Ureter (tissue), 1 donor: ENCODE measurements at places on chromosomes 1 and 21.
A peak's percentile ranks its signal among the peaks of the same experiment; 100 is the strongest.

GRCh38 chr1:41728403-41729202 is 190.1 kb downstream of the HIVEP3 start:
- DNase-seq = no peak

DNA sequence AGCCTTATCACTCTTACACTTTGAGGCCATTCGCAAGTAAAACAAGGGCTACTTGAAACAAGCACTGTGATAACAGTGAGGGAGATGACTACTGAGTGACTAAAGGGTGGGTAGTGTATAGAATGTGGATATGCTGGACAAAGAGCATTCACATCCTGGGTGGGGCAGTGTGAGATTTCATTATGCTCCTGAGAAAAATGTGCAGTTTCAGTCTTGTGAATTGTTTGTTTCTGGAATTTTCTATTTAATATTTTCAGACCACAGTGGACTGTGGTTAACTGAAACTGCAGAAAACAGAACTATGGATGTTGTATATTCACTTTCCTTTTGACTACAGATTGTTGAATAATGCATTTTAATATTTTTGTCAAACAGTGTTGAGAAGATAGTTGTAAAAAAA is 25.1 kb upstream of the B3GALT2 start:
- no peak for DNase-seq

GRCh38 chr21:33864150-33864549 is 51.5 kb downstream of the ATP5PO start:
- DNase-seq = no peak

DNA sequence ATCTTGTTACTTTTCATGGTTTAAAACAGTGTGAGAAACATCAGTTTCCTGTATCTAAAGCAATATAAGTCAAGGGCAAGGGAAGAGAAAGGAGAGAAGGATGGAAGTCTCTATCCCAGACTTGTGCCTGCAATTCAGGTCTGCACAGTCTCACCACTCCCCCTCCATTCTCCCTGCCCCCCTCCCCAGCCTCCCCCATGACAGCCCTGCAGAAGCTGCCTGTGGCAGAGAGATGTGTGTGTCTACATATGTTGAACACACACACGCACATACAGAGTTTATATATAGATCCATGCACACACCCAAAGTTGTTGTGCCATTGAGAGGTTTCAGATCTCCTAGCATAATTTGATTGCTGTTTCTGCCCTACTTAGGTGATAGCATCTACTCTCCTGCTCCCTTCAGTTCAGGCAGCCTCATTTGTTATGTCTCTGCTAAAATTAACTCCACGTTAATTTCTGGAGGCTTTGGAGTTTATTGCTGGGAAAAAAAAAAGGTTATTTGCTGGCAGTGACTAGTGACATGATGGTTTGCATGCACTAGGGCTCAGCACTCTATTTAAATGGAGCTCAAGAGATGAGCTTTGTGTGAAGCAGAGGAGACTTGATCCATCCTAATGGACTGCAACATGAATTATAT is 124.9 kb upstream of the SMYD2 start:
- DNase-seq = no peak

DNA sequence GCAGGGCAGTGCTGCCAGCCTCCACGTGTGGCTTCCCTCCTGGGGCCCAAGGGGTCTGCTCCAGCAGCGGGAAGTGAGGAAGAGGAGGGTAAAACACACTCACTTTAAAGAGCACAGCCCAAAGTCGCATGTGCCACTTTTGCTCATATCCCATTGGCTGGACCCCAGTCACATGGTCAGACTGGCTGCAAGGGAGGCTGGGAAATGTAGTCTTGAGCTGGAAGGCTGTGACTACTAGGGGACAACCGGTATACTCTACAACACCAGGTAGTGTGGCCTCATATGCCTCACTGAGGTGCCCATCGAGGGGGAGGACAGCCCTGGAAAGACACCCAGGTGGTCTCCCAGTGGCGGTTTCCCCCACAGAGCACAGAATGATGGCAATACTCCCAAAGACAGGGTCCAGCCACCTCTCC is 45.2 kb downstream of the CAMK2N1 start:
- no peak for DNase-seq

DNA sequence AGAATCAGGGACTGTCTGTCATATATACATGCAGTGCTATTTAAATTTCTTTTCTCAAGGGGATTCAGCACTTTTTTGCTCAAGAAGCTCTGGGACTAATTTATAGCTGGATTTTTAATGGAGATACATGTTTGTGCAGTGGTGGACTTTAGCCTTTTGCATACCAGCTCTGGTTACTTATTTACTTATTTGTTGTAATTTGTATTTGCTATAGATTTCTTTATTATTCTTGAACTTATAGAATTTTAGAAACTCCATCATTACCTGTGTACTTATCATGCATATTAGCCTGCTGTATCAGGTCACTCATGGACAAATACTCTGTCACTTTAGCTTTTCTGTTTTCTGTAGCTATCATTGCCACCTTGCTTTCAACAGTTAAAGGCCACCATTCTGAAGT is 1296.9 kb upstream of the TMPRSS15 start:
- DNase-seq = no peak

DNA sequence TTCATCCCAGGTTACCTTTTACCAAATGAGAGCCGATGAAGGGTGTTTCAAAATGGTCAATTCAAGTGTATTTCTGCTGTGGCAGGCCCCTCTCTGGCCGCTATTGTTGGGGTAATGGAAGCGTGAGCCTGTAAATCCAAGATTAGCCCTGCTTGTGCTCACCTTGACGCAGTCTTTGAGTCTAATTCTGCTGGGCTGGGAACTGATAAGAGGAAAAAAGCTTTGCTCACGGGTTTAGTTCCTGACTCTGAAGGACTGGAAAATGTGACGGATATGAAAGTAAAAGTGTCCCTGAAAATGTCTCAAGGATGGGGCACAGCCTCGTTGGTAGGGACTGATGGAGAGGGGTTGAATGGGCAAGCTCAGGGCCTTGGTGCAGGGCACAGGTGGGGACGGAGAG is 125.9 kb upstream of the GALNT2 start:
- no peak for DNase-seq

- DNase-seq = no peak
Measured at GRCh38 chr1:25619101-25619890, 2.7 kb downstream of the MAN1C1 start.

GRCh38 chr1:67053535-67053784 is 488 bp downstream of the SLC35D1 start:
- DNase-seq = peak; percentile 64

DNA sequence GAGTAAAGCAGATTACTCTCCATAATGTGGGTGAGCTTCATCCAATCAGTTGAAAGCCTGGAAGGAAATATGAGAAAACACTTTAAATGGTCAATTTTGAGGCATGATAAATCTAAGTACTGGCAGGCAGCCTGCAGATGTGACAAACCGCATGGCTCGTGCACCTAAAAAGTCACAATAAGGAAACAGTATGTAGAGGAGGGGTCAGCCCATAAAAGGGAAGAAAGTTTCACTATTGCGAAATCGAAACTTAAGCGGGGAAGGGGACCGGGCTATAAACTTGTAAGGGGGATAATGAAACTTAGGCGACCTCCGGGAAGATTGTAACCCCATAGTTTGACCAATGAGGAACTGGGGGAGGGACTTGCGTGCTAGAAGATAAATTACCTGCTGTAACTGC is 109.8 kb downstream of the PLPPR4 start:
- no peak for DNase-seq

- DNase-seq = no peak
Measured at GRCh38 chr1:62406576-62406975, 30.3 kb upstream of the USP1 start.

GRCh38 chr1:208036918-208037766 is 126.2 kb upstream of the CD34 start:
- DNase-seq = no peak

DNA sequence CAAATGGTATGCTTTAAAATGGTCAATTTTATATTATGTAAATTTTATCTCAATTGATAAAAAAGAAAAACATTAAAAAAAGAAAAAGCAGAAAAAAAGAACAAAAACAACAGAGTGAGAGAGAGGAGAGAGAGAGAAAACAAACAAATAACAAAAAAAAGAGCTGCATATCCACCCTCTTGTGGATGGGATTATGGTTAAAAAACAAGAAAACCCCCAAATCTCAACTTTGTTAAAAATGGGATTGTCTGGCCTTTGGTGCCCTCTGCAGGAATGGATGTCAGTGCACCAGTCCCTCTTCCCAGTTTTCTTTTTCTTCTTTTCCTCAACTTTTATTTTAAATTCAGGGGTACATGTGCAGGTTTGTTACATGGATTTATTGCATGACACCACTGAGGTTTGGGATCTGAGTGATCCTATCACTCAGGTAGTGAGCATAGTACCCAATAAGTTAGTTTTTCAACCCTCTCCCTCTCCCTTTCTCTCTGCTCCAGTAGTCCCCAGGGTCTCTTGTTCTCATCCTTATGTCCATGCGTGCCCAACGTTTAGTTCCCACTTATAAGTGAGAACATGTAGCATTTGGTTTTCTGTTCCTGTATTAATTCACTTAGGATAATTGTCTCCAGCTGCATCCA is 28.1 kb downstream of the RNF187 start:
- peak; percentile 39 for DNase-seq

- DNase-seq = no peak
Measured at GRCh38 chr1:102107441-102107840, 110.7 kb upstream of the OLFM3 start.

- DNase-seq = no peak
Measured at GRCh38 chr21:29741761-29742160, 198.0 kb downstream of the GRIK1 start.

GRCh38 chr1:76471536-76471935 is 395.7 kb upstream of the ST6GALNAC5 start:
- no peak for DNase-seq

GRCh38 chr1:214727274-214727673 is 124.3 kb downstream of the CENPF start:
- DNase-seq = no peak

DNA sequence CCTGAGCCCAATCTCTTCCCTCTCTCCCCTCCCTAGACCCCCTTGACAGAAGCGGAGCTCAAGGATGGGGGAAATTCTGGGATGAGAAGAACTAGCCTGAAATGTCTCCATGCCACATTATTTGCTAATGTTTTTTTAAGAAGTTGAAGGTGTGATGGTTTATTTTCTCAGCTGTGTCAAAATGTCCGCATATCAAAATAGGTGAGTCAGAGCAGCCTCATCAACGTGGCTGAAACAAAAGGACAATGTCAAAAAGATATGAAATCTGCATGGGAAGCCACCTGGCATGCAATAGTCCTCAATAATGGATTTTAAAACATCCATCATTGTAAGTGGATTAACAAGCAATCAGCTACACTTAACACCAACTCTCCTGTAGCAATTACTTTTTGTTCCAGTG is 101.4 kb downstream of the BEND5 start:
- DNase-seq = no peak

DNA sequence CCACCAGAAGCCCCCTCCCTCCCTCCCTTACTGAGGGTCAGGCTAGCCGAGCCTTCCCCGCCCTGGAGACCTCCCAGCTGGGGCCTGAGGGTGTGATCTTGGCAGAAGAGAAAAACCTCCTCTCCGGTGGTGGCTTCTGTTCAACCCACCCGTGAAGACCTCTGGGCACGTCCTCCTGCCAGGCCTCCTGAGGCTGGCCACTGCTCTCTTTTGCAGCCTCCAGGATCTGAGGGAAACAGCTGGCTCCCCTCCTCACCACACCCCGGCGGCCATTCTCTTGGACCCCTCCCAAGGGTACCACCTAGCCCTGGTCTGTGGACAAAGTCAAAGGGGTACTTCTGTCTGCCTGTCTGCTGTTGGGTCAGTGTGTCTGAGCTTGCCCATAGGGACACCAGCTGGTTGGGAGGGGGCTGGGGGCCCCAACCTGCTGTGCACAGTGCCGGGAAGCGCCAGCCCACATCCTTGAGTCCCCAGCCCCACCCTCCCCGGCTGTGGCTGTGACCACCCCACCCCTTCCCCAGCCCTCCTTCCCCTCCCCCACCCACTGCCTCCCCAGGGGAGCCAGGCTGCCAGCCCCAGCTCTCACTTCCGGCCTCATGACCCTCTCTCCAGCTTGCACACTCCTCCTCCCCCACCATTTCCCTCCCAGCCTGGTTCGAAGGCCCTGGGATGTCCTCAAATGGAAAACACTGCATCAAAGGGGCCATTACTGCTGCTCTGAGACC is 48.1 kb downstream of the AHDC1 start:
- DNase-seq = no peak

- no peak for DNase-seq
Measured at GRCh38 chr1:60234776-60235175, 161.2 kb upstream of the C1orf87 start.

GRCh38 chr1:211261229-211261628 is 2.1 kb downstream of the RCOR3 start:
- DNase-seq = no peak
